Nephron progenitor cell (in vitro differentiated cells): ENCODE measurements at places on chromosomes 4 and X.
A peak's percentile ranks its signal among the peaks of the same experiment; 100 is the strongest.

DNA sequence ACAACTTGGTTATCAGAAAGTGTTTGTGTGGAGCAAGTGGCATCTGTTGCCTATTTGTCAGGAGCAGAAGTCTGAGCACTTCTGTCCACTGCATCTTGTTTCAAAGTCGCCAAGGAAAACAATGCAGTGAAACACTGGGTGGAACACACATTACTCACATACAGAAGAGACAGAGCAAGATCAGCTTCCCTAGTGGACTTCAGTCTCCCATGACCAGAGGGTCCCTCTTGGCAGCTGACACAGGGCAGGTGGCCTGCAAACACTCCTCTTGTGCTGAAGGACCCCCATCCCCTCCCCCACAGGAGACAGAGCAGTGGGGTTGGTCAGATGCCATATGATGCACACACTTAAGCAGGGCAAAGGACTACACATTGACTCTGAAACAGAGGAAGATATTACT is 3.6 kb upstream of the BBS12 start:
- DNase-seq, result peak; percentile 7

GRCh38 chr4:100838286-100838685 is 320.5 kb upstream of the EMCN start:
- no peak for DNase-seq

- no peak for DNase-seq
These were observed 401.8 kb upstream of the RPS6KA3 start for GRCh38 chrX:20668550-20668949.

DNA sequence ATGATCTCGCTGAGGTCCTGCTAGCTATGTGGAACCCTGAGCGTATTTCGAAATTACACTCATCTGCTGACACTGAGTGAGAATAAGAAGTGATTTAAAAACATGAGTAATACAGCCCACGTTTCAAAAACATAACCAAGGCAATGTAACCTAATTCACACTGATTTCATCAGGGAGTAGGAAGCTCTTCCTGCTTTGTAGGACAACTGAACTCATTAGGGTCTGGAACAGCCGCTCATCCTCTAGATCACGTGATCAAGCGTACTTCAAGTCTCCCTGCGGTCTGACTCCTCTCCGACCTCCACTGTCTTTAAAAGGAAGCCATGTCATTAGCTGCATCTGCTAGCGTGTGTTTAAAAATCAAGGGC is 138.0 kb downstream of the NSUN7 start:
- no peak for DNase-seq

GRCh38 chr4:4764558-4764905 is 94.9 kb upstream of the MSX1 start:
- no peak for DNase-seq

DNA sequence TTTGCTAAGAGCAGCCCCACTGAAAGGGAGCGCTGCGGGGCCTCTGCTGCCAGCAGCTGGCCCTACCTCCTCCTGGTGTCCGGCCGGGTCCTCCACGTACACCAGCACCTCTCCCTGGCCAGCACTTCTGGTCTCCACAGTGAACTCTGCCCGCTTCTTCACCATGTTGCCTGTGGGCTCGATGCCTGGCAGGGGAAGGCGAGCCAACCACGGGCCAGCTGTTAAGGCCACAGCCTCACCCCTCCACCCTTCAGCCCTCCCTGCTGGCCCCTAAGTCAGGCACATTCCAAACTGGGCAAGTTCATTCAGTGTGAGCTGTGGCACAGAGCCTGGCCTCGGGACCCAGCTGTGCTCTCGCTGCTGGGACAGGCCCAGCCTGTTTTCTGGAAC is 7.8 kb downstream of the FLNA start:
- DNase-seq, result no peak

DNA sequence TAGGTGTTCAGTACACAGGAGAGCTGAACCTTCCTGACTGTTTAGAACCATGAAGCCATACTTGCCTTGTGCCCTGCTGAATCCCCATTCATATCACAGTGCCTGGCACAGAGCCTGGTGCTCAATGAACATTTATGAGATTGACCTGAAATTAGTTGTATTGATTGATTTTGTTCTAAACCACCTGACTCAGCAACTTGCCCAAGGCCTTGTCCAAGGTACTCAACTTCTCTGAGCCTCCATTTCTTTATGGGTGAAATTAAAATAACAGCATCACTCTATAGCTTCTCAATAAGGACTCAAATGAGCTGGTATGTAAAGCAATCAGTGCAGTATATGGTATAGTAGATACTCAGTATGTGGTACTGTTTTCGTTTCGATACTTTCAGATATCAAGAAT is 208.1 kb downstream of the SLC39A8 start:
- DNase-seq, result no peak

- DNase-seq, result no peak
These were observed 79.2 kb upstream of the DDIT4L start for GRCh38 chr4:100269446-100269845.

DNA sequence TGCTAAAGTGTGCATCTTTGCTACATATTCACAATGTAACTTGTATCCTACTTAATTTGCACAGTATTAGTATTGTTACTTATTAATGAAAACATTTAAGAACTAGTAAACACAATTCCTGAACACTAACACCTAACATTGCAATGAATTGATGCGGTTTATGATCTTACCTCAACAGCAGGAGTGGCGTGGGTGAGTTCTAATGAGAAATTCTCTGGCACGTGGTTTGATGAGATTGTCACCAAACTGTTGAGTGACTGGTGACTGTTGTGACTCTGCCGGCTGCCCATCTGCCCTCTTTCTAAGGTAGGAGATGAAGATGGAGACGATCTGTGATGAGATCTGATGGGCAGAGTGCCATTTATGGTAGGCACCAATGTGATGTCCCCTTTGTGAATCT is 2.9 kb downstream of the PCDH18 start:
- no peak for DNase-seq

DNA sequence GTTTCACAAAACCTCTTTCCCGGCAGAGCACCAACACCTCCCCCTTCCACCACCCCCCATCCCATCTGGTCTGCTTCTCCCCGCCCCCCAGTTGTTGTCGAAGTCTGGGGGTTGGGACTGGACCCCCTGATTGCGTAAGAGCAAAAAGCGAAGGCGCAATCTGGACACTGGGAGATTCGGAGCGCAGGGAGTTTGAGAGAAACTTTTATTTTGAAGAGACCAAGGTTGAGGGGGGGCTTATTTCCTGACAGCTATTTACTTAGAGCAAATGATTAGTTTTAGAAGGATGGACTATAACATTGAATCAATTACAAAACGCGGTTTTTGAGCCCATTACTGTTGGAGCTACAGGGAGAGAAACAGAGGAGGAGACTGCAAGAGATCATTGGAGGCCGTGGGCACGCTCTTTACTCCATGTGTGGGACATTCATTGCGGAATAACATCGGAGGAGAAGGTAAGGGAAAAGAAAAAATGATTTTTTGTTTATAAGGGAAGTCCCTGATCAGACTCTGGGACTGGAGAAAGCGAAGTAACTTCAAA is at the start of gene PDGFRA:
PDGFRA (plus strand) TSS at position 333 of the 541 bp plus-strand sequence. CDS start 29,476 bp downstream, outside the sequence.
- DNase-seq, result peak; percentile 49

GRCh38 chr4:158807691-158808090 is 38.9 kb downstream of the FNIP2 start:
- DNase-seq, result no peak

GRCh38 chr4:5447755-5448154 is 260.6 kb downstream of the EVC2 start:
- no peak for DNase-seq

GRCh38 chrX:24243188-24243587 is 70.7 kb downstream of the SUPT20HL2 start:
- no peak for DNase-seq

DNA sequence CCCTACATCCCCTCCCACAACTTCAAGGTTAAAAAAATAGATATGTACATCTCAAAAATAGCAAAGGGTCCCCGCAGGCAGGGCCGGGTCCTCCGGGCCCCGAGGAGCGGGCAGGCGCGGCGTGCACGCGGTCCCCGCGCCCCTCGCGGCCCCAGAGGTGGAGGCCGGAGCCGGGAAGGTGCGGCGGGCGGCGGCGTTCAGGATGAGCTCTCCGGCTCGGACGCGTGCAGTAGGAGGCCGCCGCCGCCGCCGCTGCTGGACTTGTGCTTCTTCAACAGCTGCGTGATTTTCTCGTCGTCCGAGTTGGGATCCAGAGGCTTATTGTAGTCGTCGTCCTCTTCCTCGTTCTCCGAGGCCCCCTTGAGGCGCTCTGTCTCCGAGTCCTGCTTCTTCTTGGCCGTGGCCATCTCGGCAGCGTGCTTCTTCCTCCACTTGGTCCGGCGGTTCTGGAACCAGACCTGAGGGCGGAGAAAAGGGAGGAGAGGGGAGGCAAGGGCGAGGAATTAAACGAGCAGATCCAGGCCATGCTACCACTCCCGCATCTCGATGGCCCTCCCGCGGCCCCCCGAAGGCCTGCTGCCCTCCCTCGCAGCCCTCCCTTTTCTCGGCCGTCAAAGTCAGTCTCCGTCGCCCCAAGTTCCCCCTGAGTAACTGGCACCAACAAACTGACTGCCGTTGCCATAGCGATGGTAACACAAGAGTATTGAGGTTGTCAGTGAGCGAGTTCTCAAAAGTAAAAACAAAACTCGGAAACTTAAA is 5.8 kb downstream of the NKX6-1 start:
- peak; percentile 74 for DNase-seq

- DNase-seq, result no peak
These were observed 16.0 kb upstream of the C4orf36 start for GRCh38 chr4:86908251-86908657.

GRCh38 chrX:152656890-152657289 is 19.2 kb downstream of the GABRQ start:
- no peak for DNase-seq

DNA sequence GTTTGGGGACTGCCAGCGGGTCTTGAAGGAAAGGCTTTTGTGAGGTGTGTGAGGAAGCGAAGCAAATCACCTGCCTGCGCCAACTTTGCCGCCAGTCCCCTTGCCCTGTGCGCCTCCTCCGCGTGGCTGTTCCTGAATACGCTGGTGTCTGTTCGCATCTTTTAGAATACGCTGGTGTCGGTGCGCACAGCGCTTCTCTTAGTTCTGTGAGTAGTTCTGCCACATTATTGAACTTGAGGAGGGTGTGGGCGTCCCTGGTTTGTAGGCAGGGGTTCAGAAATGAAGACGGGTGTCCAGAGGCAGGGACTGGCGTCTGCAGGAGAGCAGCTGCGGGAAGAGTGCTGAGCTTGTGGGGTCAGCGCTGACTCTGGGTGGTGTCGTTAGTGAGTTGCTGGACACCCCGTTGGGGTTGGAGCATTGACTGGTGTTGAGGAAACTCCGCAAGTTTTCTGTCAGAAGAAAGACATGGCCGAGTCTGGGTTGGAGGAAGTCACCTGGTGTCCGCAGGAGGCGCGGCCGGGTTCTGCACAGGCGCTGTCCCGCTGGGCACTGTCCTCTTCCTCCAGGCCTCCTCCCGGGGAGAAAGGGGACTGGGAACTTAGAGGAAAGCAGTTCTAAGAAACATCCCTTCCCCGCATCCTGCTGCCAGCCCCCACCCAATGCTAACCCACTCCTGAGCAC is 930 bp downstream of the ZNF718 start:
- DNase-seq, result peak; percentile 29

DNA sequence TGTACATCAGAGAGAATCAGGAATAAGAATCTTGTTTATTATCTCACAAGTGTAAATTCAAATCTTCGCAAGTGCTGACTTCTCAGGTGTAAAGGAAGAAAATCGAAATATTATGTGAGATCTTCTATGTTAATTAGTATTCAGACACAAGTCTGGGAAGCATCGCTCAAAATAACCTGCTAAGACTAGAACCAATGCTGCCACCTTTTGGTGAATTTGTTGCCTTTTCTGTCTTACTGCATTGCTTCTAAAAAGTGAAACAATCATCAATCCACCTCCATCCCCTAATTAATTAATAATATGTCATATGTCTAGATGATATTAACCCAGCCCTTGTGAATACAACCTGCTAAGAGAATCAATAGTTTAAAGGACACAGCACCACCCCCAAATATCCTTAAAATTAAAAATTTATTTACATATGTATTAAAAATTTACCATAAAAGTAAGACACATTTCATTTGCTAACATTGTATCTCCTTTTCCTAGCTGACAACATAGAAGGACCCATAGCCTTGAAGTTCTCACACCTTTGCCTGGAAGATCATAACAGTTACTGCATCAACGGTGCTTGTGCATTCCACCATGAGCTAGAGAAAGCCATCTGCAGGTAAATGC is 3.5 kb downstream of the EPGN start:
- DNase-seq, result peak; percentile 12

- no peak for DNase-seq
These were observed 72.9 kb downstream of the WDR44 start for GRCh38 chrX:118418811-118419251.

- DNase-seq, result no peak
These were observed 6.6 kb downstream of the CLNK start for GRCh38 chr4:10677796-10678497.

- no peak for DNase-seq
These were observed 61.8 kb upstream of the SFRP2 start for GRCh38 chr4:153850533-153851280.

GRCh38 chr4:144518181-144518895 is 127.6 kb upstream of the HHIP start:
- DNase-seq, result no peak

- DNase-seq, result no peak
These were observed 614.6 kb downstream of the PCDH19 start for GRCh38 chrX:99795495-99795894.

- no peak for DNase-seq
These were observed 86.8 kb upstream of the ETNPPL start for GRCh38 chr4:108849611-108850168.

GRCh38 chrX:1902901-1903235 is 288.0 kb downstream of the ASMT start:
- DNase-seq, result no peak

DNA sequence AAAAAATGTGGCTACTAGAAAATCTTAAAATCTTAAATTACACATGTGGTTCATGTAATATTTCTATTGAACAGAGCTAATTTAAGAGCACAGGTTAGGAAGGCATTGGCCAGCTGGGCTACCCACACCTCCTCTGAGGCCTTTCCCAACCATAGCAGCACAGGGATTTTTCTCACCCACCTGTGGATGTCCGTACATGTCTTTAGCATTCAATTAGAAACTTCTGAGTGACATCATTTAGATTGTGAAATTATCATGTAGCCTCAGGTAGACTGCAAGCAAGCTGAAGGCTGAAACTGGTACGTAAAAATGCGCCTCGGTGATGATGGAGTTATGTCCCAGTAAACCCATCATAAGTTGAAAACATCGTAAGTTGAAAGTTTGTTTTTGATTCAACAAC is 31.2 kb downstream of the SCARB2 start:
- DNase-seq, result no peak

DNA sequence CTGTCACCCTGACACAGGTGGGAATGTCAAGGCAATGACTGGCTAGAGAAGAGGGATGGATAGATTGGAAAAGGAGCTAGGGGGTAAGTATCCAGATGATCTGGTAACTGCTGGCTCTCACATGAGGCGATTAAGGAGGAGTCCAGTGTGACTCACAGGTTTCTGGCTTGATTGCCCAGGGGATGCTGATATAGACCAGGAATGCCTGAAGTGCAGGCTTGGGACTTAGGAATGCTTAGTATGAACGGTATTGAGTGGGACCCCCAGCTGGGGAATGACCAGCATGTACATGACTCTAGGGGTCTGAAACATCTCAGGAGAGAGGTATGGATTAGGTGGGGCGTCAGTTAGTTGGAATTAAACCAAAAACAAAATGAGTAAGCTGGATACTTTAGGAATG is 65.8 kb upstream of the PRPS1 start:
- no peak for DNase-seq

GRCh38 chr4:78313754-78314120 is 237.8 kb upstream of the ANXA3 start:
- no peak for DNase-seq
